ENCODE measurements at places on chromosomes 1 and 21. TPM values are rescaled to one million over a fixed set of nuclear protein-coding genes. Genes with fewer than 3 reads are reported as not detected.
A peak's percentile ranks its signal among the peaks of the same experiment; 100 is the strongest.

The TP53BP2 gene
- total RNA-seq = 30.6 TPM

- DNase-seq = no peak
Observed at GRCh38 chr1:81820765-81821164, 20.0 kb downstream of the ADGRL2 start.

GRCh38 chr1:115282807-115283208, 55.2 kb downstream of the NGF start:
- peak; percentile 31 for DNase-seq

- no peak for DNase-seq
Observed at GRCh38 chr21:45078877-45079281, 4.5 kb downstream of the ADARB1 start.

The SEMA4A gene
- 7.6 TPM for total RNA-seq

The RPAP2 gene
- 33.5 TPM for total RNA-seq

The FOXO6 gene
- 0.72 TPM for total RNA-seq

The PGBD5 gene
- total RNA-seq = 1.4 TPM

DNA sequence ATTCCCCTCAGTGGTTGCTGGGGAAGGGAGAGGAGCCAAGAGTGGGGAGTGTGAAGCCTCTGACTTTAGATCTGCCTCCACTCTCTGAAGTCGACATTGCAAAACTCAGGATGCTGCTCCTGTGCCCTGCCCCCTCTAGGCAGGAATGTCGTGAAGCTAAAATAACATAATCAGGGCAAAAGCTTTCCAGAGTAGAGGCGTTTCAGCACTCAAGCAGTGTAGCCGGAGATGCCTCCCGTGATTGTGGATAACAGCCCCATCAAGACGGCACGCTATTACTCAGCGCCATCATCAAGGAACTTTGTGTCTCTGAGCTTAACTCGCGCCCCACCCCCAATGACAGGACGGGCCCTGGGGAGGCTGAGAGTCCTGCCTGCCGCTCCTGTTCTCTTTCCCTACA, 60.0 kb downstream of the FBXO2 start:
- DNase-seq = no peak

The GJA4 gene
- total RNA-seq = 2.7 TPM

DNA sequence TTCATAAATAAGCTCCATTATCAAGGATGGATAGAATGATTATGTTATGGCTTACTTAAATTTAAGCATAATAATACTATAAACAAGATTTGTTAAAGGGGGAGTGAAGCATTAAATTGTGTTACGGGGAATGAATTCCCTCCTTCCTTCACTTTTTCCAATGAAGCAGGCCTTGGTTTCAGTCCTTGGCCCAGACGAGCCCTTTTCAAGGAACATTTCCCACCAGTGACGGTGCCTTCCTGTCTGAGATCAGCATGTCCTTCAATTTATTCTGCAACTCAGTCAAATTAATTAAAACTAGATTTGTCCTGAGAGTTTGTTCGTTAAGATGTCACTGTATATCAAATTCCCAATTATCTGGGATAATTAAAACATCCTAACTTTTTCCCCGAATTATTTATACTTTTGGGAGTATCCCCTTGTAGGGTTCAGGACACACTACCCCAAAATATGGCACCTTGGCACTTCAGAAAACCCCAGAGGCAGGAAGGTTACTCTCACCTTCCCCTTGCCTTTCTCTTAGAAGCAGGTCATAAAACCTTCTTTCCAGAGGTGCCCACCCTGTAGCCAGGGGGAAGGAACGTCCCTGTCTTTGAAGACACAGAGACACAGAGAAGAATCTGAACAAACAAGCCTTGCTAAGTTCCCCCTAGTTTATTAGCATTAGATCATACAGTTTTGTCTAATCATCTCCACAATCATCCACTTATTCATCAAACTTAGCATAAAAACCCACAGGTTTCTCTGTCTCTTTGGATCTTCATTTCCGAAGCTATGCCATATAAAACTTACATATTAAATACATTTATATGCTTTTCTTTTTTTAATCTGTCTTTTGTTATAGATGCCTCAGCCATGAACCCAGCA, 86.2 kb upstream of the ARHGAP29 start:
- DNase-seq = no peak

- DNase-seq = no peak
Observed at GRCh38 chr1:210741564-210741963, 392.4 kb downstream of the KCNH1 start.

The OR2L8 gene
- total RNA-seq = not detected

DNA sequence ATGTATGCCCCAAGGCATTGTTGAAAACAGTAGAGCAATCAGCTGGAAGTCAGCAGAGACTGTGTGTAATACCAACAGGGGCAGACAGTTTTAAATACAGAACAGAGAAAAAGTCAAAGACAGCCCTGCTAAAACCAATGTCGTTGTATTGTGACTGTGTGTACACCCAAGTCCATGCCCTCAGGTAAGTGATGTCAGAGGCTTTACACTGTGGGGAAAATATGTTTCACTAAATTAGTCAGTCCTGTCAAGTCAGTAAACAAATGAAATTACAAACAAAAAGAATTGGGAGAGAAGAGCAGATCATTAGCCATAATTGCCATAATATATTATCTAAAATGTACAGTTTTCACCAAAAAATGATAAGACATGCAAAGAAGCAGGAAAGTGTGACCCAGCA, 2.4 kb upstream of the CYP2J2 start:
- no peak for DNase-seq

DNA sequence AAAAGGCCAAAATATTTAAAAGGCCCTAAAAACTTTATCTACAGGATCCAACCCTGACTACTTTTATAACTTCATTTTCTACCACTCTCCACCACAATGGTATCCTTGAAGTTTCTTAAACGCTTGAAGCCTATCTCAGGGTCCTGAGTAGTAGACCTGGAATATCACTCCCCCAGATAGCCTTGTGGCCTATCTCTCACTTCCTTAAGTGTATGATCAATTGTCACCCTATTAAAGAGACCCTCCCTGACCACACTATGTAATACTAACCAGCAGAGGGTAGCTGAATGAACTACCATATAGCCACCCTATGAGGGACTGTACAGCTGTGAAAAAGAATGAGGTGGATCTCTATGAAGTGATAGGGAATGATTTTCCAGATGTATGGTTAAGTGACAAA, 5.6 kb downstream of the CD58 start:
- no peak for DNase-seq

All from mucosa of descending colon (tissue), 3 donors.